ENCODE measurements at places on chromosomes 16 and 17.

DNA sequence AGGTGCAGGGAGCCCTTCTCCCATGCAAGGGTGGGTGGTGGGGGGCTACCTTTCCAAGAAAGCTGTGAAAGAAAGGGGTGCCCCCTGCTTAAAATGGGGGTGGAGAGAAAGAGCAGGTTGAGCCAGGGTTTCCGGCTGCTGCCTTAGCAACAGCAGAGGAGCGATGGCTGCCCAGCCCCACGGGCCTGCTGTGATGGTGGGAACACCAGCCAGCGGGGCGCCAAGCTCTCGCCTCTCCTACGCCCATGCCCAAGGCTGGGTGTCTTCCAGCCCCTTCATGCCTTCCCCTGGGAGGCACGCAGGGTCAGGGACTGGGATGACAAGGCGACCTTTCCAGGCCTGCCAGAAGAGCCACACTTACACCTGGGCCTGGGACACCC, 3.0 kb downstream of the FMNL1 start:
- no peak for DNase-seq

GRCh38 chr17:28612936-28613872, 781 bp downstream of the RSKR start:
- peak; percentile 20 for DNase-seq

GRCh38 chr16:3980253-3981111, 100.0 kb upstream of the CREBBP start:
- DNase-seq: no peak

GRCh38 chr16:56116577-56116964, 74.7 kb upstream of the GNAO1 start:
- DNase-seq: no peak

DNA sequence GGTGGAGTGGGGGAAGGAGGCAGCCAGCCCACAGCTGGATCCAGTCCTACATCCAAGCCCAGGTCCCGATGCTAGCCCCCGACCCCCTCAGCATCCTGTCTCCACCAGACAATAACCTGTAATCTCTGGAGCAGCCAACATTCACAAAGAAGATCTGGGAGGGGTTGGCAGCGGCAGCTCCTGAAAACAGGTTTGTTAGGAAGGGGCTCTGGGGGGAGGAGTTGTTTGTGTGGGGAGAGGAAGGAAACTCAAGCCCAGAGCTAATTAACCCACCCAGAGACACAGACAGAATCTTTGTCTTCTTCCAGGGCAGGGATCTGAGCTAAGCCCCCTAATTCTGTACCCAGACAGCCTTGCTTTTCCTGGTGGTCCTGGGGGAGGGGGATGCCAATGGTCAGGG, 4.6 kb upstream of the C17orf113 start:
- no peak for DNase-seq

DNA sequence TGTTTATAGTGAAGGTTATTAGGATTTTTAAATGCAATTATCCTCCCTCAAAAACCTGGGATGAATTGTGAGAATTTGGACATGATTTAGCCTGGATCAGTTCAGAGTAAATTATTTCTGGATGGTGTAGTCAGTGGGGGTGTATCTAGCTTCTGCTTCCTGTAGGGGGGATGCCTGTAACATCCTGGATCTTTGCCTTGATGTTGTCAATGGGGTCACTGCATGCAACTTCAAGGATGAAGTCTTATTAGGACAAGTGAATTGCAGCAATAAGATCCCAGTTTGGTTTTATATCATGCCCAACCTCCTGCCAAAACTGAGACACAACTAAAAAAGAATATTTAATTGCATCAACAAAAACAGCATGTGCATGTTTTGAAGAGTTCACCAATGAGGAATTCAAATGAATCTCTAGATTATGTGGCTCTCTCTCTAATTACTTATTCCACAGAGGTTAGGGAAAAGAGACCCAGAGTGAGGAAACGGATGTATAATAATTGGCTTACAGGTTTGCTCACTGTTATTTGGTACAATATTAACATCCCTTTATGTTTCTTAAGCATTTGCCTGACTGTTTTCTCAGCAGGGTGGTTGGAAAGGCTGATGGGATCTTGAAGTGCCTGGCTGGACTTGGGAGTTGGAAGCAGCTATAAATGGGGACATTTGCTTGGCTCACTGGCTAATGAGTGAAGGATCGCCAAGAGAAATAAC, 159.8 kb downstream of the HS3ST3B1 start:
- no peak for DNase-seq
